Esophagus squamous epithelium (tissue), 5 donors: ENCODE measurements at places on chromosomes 11 and 22.

GRCh38 chr11:119758291-119758690 is 29.3 kb upstream of the NECTIN1 start:
- DNase-seq, result no peak

DNA sequence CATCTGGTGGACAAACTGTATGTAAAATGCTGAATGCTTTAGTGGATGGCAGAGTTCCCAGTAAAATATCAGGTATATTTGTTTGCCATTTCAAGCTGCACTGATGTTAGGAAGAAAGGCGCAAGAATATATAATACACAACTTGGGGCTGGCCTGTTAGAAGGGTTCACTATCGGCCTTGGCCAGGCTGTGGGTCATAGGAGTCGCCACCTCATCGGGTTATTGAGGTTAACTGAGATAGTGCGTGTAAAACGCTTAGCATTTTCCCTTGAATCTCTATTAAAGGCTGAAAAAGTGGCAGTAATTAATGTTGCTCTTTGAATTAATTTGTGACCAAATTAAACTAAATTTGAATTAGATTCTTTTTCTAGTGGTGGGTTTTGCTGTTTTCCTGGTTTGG is 5.1 kb downstream of the FAM118A start:
- no peak for DNase-seq

DNA sequence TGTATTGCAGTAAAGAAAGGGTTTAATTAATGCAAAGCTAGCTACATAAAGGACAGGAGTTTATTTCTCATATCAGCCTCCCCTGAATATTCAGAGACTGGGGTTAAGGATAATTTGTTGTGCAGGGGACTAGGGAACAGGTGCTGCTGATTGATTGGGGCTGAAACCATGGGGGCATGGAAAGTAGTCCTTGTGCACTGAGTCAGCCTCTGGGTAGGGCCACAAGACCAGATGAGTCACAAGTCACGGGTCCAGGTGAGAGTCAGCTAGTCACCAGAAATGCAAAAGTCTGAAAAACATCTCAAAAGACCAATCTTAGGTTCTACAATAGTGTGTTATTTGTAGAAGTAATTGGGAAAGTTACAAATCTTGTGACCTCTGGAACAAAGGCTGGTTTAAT is 32.9 kb upstream of the SYT13 start:
- DNase-seq, result no peak

DNA sequence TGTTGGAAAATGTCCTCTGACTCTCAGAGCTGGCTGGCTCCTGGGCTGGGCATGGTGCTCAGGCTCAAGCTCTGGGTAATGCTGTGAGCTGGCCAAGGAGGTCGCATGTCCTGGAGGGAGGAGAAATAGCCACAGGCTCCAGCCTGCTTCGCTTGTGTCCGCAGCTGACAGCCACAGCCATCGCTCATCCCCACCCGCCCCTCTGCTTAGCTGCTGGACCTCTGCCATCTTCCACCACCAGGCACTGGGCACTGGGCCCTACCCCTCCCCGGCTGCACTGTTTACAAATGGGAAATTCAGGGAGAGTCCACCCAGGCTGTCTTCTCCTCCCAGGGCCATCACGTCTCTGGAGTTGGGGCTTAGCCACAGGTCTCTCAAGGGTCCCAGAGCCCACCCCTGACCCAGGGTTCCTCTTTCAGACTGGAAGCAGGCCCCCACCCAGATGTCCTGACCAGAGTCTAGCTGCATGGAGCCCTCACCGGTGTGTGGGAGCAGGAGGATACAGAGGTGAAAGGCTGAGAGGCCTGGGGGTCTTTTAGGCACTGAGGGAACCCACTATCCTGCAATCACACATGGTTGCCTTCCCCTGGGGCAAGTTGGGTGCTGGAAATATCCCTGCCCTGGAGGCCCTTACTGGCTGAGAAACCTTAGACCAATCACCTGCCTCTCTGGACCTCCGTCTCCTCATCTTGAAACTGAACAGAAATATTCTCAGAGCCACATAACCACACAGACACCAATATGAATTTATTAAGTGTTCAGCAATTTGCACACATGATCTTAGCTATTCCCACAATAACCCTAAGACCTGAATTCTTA is 62.7 kb downstream of the CD82 start:
- DNase-seq, result no peak

- DNase-seq, result no peak
Measured at GRCh38 chr11:72826191-72826941, 12.2 kb downstream of the ATG16L2 start.

- DNase-seq, result no peak
Measured at GRCh38 chr11:46615756-46616155, 1.3 kb downstream of the HARBI1 start.

GRCh38 chr11:3880724-3881123 is 25.3 kb downstream of the STIM1 start:
- DNase-seq, result no peak

DNA sequence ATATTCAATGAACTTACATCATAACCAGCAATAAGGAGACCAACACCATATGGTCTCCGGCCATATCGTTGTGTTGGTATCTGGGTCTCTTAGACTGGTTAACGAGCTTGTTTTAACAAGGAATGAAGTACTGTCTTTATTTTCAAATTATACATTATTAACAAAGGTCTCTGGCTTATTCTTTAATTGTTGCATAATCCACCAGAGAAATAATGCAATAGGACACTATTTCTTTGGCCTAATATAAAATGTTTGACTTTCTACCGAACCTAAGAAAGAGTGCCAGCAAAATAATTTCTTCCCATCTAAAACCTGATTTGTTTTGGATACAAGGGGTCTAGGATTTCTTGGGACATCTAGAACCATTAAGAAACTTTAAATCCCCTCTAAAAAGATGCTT is 6.4 kb downstream of the PSMA1 start:
- DNase-seq, result no peak

GRCh38 chr11:612961-613300 is 2.8 kb downstream of the IRF7 start:
- no peak for DNase-seq

DNA sequence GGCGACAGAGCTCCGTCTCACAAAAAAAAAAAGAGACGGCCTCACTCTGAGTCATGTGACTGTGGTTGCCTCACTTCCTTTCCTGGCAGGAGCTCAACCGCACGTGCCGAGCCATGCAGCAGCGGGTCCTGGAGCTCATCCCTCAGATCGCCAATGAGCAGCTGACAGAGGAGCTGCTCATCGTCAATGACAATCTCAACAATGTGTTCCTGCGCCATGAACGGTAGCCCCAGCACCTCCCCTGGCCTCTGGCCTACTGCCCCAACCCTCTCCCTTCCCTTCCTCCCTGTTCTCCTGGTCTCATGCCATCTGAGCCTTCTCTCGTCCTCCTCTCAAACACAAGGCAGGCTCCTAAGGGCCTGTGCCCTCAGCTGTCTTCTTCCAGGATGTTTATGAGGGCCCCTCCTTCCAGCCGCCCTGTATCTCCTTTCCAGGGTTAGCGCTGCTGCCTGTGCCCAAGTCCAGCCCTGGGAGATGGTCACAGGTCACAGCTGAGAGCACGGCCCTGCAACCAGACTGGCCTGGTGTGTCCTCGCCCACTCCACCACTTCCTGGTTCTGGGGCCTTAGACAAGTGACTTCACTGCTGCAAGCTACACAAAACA is 30.7 kb downstream of the TOM1 start:
- DNase-seq, result no peak

- no peak for DNase-seq
Measured at GRCh38 chr11:115290893-115291292, 213.3 kb downstream of the CADM1 start.

GRCh38 chr11:103086461-103086860 is 5.5 kb downstream of the DCUN1D5 start:
- no peak for DNase-seq

- DNase-seq, result no peak
Measured at GRCh38 chr11:131471976-131472375, 101.6 kb downstream of the NTM start.

GRCh38 chr11:11975201-11976092 is 33.0 kb downstream of the DKK3 start:
- DNase-seq, result no peak

DNA sequence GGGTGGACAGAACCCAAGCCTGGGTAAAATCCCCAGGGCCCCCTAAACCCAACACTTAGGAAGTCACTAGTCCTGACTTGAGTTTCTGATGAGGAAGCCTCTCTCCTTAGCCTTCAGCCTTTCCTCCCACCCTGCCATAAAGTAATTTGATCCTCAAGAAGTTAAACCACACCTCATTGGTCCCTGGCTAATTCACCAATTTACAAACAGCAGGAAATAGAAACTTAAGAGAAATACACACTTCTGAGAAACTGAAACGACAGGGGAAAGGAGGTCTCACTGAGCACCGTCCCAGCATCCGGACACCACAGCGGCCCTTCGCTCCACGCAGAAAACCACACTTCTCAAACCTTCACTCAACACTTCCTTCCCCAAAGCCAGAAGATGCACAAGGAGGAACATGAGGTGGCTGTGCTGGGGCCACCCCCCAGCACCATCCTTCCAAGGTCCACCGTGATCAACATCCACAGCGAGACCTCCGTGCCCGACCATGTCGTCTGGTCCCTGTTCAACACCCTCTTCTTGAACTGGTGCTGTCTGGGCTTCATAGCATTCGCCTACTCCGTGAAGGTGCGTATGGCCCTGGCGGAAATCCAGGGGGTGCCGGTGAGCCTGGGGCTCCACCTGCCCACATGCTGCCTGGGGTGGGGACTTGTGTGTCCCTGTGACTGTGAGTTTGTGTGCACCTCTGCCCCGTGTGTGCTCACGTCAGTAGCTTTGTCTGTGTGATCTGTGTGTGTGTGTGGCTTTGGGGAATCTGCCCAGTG is at the start of gene IFITM1:
TSS of gene IFITM1 (plus strand) at position 254 of the 767 bp plus-strand sequence. CDS start at position 385, 131 bp downstream.
- no peak for DNase-seq

GRCh38 chr11:32374261-32374711 is 61.1 kb downstream of the WT1 start:
- DNase-seq, result no peak

DNA sequence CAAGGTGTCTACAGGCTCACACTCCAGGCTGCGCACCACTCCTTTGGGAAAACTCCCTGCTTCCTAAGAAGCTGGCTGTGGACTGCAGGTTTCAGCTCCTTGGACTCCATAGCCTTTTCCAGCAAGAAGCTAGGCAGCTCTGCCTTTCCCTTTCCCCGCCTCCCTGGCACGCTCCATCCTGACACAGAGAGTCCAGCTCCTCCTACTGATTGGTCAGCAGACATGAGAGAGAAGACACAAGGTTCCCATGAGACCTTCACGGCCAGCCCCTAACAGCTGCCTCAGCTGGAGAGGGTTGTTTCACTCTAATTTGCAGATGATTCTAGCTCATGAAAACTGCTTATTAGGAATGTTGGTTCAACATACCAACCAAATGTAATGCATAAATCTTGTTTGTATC is 27.6 kb downstream of the TENM4 start:
- no peak for DNase-seq

DNA sequence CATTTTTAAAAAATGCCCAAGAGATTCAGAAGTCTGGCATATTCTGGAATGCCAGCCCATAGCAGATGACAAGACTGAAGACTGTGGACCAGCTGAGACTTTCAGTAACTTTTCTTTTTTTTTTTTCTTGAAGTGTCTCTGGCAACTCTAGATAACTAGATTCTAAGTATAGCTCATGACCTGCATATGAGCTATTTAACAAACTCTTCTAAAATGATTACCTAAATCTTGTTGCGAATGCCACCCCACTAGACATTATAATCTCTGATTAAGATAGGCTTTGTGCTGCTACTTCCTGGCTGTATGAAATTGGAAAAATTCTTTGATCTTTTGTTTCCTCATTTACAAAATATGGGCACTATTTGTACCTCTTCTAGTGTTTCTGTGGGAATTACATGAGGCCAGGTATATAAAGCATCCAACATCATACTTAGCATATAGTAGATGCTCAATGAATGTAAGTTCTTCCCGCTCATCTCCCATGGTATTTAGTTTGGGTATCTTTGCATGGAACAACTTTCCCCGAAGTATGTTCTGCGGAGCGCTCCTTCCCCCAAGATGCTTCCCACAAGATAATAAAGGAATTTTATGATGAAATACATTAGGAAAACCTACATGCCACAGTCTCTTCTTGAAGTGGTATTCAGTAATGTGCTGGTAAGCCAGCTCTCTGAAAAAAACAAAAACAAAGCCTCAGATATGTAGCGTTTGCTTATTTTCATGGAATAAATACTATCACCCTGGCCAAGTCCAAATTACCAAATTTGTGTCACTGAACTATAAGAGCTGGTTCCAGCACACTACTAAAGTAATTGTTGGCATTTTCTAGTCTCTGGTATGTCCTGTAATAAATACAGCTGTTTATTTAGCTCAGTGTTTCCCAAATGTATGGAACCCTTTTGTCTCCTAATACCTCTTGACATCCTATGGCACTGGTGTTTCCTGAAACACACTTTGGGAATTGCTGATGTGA is 86.8 kb upstream of the TIMP3 start:
- DNase-seq, result no peak

DNA sequence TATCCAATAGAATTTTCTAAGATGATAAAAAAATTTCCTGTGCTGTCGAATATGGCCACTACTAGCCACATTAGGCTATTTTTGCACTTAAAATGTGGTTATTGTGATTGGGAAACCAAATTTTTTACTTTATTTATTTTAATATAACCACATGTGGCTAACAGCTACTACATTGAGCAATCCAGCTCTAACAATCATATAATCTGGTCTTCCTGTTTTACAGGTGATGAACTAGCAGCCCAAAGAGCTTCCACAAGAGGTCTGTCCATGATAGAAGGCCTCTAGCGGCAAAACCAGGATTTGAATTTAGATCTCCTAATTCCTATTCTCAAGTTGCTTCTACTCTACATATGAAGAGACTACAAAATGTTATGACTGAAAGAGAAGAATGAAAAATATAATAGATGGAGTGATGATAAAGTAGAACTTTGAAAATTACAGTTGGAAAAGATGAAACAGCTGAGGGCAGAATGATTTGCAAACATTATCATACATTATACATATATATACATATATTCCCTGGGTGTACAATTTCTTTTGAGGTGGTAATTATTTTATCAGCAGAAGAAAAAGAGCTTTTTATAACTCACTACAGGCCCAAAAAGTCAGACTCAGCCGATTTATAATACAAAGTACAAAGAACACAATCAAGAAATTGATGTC is 363.5 kb upstream of the PITPNB start:
- DNase-seq, result no peak

DNA sequence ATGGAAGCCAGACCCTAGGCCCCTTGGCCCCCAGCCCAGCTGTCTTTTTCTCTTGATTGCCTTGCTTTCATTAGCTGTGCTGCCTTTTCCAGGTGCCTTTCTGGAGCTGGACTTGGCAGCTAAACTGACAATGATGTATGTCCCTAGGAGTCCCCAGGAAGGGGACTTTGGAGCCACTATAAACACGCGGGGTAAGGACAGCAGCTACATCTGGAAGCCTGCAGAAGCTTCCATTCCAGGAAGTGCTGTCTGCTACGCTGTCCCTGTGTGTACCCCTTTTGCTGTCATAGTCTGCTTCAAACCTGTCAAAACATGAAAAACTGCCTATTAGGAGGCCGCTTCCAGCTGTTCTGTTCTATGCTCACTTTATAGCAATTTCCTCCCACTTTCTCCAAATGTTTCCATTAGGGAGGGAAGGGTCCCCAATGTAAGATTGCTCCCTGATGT is 153.3 kb upstream of the RAG2 start:
- DNase-seq, result no peak

DNA sequence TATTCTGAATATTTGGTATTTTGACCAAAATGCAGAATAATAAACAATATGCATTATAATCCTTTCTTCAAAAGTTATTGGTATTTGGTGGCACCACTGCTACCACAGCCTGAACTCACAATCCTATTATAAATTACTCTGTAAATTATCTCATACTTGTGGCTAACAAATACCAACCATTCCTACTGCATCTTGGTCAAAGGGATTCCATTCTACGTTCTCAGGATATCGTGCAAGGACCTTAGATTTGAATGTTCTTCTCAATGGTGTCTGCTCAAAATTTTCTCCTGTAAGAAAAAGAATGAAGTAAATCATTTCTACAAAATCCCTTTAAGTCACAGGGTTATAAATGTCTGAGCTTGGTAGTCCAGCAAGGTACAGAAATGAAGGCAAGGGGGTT is 58.7 kb downstream of the DENND5A start:
- no peak for DNase-seq
